Gastrocnemius medialis (tissue), 4 donors: ENCODE measurements at places on chromosomes 12 and 14. TPM values are rescaled to one million over a fixed set of nuclear protein-coding genes. Genes with fewer than 3 reads are reported as not detected.
A peak's percentile ranks its signal among the peaks of the same experiment; 100 is the strongest.

Gene GNB3
- total RNA-seq, result not detected

Gene PELI2
- total RNA-seq, result 2.7 TPM

- peaks cover 10% of the 10 kb centered on the region for H3K4me1 ChIP-seq
- H3K27ac ChIP-seq, result no peak overlapping the region
- H3K27me3 ChIP-seq, result no peaks in the 10 kb centered on the region
- DNase-seq, result no peak
- H3K36me3 ChIP-seq, result no peaks in the 10 kb centered on the region
Observed at GRCh38 chr14:32306549-32306948, 22.5 kb upstream of the AKAP6 start.

Gene TCP11L2
- 51.7 TPM for total RNA-seq

DNA sequence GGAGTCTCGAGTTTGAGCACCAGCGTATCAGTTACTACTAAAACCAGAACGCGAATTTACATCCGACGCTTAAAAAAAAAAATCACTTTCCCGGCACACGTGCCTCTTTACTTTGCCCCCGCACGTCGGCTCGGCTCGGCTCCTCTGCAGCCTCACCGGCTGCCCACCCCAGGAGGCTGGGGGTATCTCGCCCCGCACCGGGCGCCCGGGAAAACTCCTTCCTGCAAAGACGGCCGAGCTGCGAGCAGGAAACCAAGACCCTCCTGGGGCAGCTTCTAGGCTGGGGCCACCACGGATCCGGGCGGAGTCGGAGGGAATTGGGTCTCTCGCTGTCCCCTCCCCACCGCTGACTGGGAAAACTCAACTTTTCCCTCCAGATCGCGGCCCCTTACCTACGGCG lies 610 bp downstream of the VSIG10 start:
- H3K4me3 ChIP-seq, result peak overlapping the region; percentile 93
- peaks cover 14% of the 10 kb centered on the region for H3K4me1 ChIP-seq
- no peaks in the 10 kb centered on the region for H3K27me3 ChIP-seq
- H3K36me3 ChIP-seq, result no peaks in the 10 kb centered on the region
- no peak for DNase-seq
